ENCODE measurements at places on chromosomes 2 and 18.

- DNase-seq, result peak; percentile 69
These were observed 3.7 kb upstream of the BCL2L11 start for GRCh38 chr2:111116843-111117597.

DNA sequence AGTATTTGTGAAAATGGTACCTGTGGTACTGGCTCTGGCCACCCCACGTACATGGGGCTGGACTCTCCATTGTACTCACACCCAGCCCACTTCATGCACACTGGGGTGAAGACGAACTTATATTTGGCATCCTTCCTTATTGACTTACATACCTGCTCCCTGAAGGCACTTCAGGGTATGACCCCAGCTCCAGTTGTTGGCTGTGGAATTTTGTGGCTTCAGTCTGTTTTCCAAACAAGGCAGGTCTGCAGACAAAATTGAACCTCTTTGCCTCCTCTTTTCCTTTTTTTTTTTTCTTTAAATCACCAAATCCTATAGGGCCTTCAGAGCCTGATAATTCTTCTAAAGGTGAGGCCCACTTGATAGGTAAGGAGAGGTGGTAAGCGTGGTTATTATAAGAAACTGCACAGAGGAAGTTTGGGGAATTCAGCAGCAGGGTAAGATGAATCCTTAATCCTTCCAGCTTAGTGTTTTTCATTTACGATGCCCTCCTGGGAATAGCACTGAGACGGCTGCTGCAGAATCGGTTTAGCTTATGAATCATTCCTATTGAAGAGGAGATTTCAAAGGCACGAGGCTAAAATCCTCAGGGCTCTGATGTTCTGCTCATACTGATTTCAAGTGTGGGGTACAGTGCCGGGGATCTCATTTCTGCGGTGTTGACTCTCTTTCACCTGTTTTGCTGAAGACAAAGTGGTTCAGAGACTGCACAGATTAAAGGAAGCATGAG, 55.2 kb downstream of the KIF5C start:
- DNase-seq, result no peak

DNA sequence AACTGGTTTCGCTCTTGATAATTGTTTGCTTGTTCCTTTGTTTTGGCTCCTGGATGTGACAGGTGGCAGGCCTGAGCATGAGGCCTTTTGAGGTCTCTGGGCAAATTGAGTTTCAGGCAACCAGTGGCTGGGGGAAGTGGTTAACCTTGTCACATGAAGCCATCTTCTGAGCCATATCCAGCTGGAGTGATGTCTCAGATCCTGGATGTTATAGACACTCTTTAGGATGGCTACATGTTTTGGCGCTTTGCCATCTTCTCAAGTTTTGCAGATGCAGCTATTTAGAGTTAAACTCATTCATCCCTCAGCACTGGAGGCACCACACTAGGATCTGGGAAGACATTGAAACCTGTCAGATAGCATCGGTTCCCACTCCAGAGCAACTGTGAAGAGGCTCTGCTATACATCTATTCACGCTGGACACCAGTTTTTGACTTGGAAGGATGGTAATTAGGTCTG, 25.3 kb upstream of the TACR1 start:
- DNase-seq, result no peak

- no peak for DNase-seq
These were observed 710.0 kb upstream of the ID2 start for GRCh38 chr2:7971841-7972240.

GRCh38 chr2:64327510-64328414, 126.2 kb upstream of the LGALSL start:
- peak; percentile 65 for DNase-seq

DNA sequence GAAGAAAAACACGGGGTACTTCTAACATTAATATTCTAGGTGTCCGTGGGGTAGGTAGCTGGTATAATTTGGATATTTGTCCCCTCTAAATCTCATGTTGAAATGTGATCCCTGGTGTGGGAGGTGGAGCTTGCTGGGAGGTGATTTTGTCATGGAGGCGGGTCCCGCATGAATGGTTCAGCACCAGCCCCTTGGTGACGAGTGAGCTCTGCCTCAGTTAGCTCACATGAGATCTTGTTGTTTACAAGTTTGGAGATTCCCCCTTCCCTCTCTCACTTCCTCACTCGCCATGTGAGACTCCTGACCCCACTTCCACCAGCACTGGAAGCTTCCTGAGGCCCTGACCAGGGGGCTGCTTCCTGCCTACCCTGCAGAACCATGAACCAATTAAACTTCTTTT, 35.4 kb upstream of the DNER start:
- DNase-seq, result no peak

DNA sequence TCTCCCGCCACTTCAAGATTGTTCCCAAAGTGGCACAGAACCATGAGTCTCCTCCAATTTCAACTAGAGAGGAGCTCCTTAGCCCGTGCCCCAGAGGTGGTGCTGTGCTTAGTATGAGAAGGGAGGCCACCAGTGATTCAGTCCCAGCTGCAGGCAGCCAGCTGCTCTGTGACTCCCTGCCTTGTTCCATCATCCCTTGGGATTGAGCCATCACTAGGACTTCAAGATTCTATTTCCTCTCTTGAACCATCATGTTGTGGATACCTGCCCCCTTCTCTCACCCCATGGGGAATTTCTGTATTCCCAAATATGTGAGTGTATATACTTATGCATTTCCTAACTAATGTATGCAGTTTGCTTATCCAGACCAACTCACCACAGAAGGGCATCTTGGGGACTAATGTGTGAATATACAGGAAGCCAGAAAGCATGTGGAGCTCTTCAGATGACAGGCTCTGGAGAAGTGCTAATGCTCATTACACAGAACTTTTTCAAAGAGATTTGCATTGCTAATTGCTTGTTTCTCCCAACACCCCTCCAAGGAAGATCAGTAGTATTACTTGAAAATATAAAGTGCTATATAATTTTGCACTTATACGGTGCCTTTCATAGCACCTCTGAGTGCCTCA, 111.0 kb upstream of the MAP3K20 start:
- DNase-seq, result no peak

GRCh38 chr2:137252934-137253333, 487.6 kb downstream of the THSD7B start:
- no peak for DNase-seq

- no peak for DNase-seq
These were observed 1.0 kb downstream of the NAB1 start for GRCh38 chr2:190649798-190650390.

- DNase-seq, result no peak
These were observed at the start of gene QPCT for GRCh38 chr2:37344453-37345361. TSS of gene QPCT (plus strand) at chr2:37344630. CDS start at chr2:37344732, 102 bp downstream.

DNA sequence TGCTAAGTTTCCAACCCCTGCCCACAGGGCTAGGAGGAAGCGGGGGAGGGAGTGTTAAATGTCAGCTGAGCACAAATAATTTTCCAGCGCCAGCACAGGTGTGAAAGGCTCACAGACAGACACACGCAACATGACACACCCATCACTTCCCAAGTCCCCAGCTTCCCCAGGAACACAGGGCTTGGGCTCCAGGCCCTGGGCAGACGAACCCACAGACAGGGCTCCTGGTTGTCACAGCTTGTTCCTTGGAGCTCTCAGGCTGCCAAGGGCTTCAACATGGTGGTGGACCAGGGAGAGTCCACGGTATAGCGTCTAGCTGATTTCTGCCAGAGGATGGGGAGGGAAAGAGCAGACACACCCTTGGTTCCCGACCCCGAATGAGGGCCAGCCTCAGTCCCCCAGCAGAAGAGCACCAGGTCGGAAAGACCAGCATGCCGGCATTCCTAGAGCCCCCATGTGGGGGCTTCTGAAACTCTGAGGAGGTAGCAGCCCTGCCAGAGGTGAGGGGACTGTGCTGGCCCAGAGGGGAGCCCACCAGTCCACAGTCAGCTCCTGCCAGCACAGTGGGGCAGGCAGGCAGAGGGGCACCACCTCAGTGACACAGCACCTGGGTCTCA, 1.9 kb downstream of the DUSP2 start:
- peak; percentile 64 for DNase-seq

DNA sequence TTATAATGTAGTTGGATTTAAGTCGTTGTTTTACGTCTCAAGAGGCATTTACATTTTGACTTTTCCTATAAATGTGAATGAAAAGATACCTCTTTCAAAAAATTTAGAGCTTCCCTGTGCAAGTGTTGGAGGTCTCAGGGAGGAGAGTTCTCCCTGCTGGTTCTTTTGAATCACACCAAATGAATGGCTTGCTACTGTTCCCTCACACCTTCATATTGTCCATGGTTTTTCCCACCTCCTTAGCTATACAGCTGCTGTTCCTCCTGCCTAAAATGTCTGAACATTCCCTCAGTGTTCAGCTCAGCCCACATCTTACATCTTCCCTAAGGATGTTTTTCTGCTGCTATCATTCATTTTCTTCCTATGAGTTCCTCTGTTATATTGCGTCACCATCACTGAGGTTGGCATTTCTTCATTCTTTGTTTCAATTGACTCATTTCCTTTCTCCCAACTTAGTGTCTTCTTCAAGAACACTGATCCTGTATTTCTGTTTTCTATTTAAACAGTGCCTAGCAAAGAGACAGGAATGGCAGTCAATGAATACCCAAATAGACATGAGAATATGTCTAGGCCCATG, 46.0 kb downstream of the COX7A2L start:
- no peak for DNase-seq

DNA sequence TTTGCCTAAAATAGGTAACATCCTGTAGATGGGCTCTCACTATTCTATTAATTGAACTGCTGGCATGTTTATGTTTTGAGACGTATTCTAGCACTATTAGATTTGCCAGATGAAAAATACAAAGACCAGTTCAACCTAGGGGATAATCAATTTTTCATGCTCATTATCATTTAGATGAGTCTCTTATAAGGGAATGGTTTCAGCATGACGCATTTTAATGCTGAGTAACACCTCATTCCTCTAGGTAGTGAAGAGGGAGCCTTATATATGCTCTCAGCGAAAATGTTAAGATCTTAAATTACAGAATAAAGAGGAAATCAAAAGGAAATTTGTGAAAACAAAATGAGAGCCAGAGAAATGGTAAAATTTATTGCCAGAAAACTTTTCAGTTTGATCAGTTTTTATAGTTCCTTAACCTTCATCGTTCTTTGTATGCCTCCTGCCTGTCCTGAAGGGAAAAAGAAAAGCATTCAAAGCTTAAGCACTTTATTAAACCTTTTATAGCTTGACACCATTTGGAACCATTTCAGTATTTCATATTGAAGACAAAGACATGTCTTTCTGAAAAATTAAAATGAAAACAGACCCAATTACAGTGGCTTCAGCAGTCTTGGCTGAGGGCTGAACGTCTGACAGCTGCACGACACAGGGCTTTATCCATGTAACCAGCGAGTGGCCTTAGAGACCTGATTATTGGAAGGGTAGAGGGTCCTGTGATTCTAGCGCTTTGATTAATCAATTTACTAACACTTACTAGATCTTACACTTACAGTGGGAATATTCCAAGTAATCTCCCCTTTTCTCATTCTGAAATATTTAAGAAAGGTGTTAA, 112.8 kb downstream of the ADCYAP1 start:
- DNase-seq, result no peak

DNA sequence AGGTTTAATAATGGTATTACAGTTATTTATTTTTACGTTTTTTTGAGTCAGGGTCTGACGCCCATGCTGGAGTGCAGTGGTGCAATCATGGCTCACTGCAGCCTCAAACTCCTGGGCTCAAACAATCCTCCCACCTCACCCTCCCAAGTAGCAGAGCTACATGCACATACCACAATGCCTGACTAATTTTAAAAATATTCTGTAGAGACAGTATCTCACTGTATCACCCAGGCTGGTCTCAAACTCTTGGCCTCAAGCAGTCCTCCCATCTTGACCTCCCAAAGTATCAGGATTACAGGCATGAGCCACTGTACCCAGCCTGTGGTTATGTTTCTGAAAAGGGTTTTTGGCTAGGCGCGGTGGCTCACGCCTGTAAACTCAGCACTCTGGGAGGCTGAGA, 120.8 kb downstream of the ESCO1 start:
- DNase-seq, result no peak

DNA sequence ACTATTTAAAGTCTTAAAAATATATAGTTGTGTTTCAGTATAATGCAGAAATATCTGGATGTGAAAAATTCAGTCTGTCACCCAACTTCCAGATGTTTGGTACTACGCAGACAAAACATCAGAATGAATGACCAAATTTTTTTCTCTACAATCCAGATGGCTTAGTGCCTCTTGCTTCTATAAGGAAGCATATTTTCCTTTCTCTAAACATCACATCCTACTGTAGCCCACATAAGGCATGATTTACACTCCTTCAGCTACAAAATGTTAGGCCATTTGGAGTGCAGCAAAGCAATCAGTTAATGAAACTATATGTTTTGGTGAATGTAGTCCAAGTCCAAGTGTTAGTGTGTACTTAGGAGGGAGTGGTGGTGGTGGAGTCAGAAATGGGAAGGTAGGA, 162.9 kb upstream of the SIX2 start:
- no peak for DNase-seq

DNA sequence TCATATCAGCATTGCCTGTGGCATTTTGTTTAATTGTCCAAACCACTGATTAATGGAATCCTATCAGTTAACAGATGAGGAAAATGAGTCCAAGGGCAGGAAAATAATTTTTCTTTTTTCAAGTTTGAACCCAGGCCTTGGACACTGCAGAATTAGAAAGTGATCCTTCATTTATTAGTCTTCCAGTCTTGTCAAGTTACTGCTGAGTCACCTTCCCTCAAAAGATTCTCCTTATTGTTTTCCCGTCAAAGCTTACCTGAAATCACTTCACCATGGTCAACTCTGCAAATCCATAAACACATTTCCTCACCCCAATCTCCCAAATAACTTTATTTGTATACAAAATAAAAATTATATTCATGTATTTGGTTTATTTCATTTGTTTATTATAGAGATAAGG, 57.9 kb downstream of the WDR75 start:
- DNase-seq, result no peak

GRCh38 chr2:8481463-8482009, 200.3 kb upstream of the ID2 start:
- peak; percentile 33 for DNase-seq

DNA sequence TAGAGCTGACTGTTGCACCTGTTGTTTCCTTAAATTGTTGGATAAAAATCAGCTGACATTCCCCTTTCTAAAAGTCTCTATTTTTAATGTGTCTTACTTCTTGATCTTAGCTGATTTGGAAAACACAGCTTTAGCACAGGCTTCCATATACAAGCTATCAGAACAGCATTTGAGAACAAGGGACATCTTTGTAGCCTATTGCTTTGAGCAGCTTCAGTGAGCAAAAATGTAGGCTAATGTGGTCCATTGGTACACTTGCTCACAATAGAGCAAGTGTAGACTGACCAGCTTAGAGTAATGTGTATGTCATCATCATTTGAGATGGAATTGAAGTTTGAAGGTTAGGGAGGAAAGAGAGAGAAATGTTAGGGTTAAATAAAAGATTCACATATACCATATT, 7.0 kb downstream of the INPP1 start:
- no peak for DNase-seq

- no peak for DNase-seq
These were observed 94.1 kb downstream of the ANKRD44 start for GRCh38 chr2:197216361-197216979.
